ENCODE measurements at places on chromosomes 16 and 17. TPM values are rescaled to one million over a fixed set of nuclear protein-coding genes. Genes with fewer than 3 reads are reported as not detected.

- H3K36me3 ChIP-seq = no peaks in the 10 kb centered on the region
- H3K27me3 ChIP-seq = peaks cover 33% of the 10 kb centered on the region
- no peak overlapping the region for H3K27ac ChIP-seq
- peak; percentile 46 for DNase-seq
Observed at GRCh38 chr17:81483085-81483861, 29.3 kb downstream of the ACTG1 start.

- no peak overlapping the region for H3K27ac ChIP-seq
- H3K4me3 ChIP-seq = no peak overlapping the region
- DNase-seq = no peak
- H3K27me3 ChIP-seq = no peaks in the 10 kb centered on the region
Observed at GRCh38 chr17:14510136-14510535, 209.3 kb downstream of the HS3ST3B1 start.

- peaks cover 6% of the 10 kb centered on the region for H3K4me1 ChIP-seq
- no peak overlapping the region for H3K4me3 ChIP-seq
- no peak for DNase-seq
- no peak overlapping the region for H3K27ac ChIP-seq
Observed at GRCh38 chr16:71426880-71427615, 14.8 kb downstream of the TLE7 start.

- DNase-seq = no peak
- no peak overlapping the region for H3K27ac ChIP-seq
- no peaks in the 10 kb centered on the region for H3K4me1 ChIP-seq
- H3K36me3 ChIP-seq = no peaks in the 10 kb centered on the region
Observed at GRCh38 chr16:49559242-49559641, 185.6 kb downstream of the C16orf78 start.

MT4 gene
- not detected for total RNA-seq

ARL5C gene
- not detected for total RNA-seq
